ENCODE measurements at places on chromosomes 7 and 10.

- DNase-seq, result no peak
These were observed 320.6 kb downstream of the FRMD4A start for GRCh38 chr10:14010101-14010558.

- peak; percentile 61 for DNase-seq
These were observed 50.2 kb upstream of the GNA12 start for GRCh38 chr7:2894118-2894940.

GRCh38 chr10:89659143-89660131, 14.4 kb upstream of the PANK1 start:
- no peak for DNase-seq

- no peak for DNase-seq
These were observed 6.0 kb downstream of the GAD2 start for GRCh38 chr10:26222563-26222962.

DNA sequence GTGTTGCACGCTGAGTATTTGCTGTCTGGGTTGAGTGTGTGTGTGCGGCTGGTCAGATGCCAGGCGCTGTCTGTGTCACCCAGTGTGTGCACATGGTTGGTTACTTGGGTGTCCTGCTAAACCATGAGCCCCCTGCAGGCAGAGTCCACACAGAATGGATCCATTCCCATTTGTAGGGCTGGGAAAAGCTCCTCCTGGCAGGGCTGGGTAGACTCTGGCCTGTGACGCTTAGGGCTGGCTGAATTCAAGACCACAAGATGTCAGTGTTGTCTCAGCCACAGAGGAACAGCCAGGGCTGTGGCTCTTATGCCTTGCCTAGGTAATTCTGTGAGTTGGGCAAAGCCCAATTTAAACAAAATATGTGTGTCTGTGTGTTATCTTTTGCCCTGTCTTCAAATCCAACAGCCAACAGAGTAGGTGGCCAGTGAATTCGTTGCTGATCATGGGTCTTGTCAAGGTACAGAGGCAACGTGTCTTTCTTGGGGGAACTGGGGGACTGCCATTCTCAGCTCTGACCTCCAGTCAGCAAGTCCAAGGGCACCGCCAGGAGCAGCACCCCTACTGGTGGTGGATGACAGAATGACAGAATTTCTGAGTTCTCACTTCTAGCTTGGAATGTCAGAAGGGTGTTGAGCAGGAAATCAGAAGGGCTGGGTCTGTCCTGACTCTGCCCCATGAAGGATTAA, 285.1 kb downstream of the CCSER2 start:
- DNase-seq, result no peak

- DNase-seq, result no peak
These were observed 23.7 kb downstream of the XPNPEP1 start for GRCh38 chr10:109899356-109900331.

DNA sequence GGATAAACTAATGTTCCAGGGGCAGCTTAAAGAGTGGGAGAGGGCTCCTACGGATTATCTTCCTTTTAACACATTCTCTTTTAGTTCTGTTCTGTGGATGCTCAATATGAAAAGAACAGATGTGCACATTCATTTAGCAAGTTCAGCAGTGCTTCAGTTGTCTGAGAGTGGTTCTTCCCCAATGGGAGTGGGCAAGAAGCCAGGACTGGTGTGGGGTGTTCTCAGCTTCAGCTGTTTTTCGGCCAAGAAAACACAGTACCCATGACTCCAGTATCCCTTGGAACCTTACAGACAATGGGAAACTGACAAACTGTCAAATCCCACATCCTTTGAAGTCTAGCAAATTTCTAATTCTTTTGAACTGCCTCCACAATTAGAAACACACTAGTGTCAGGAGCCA, 71.5 kb upstream of the LRRC17 start:
- DNase-seq, result no peak

DNA sequence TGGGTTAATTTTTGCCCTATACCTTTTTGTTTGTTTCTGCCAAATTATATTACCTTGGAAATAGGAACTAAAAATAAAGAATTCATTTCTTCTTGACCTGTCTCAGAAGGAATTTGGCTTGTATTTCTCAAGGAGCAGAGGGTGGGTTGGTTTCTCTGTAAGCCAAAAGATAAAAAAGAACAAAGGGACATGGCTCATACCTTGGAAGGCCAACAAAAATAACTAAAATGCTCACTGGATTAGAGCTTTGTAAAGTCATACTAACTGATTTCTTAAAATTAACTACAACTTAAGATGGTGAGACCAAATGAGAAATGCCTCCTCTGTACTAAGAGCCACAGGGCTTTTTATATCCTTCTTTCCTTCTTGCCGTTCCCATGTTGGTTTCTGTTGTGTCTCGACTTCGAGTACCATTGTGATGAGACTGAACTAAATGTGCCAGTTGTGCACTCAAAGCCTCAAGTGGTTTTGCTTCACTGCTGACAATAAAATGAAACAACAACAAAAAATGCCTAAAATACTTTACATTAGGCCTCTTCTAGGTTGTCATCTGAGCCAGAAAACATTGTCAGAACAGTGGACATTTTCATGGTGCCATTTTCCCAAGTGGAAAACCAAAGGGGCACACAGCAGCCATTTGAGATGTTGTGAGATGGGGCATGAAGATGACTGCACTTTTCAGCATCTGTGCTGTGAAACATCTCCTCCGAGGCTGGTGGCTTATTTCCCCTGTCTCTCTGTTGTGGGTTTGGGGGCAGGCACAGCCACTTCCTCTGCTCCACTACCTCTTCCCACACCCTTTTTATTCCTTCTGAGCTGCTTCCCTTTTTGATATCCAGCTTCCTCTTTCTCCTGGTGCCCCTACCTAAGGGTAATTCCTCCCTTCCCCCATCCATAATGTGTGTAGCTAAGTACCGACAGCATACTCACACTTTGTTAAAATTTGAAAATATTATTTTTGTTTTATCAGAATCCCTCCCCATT, 51.8 kb upstream of the AGR3 start:
- DNase-seq, result no peak

DNA sequence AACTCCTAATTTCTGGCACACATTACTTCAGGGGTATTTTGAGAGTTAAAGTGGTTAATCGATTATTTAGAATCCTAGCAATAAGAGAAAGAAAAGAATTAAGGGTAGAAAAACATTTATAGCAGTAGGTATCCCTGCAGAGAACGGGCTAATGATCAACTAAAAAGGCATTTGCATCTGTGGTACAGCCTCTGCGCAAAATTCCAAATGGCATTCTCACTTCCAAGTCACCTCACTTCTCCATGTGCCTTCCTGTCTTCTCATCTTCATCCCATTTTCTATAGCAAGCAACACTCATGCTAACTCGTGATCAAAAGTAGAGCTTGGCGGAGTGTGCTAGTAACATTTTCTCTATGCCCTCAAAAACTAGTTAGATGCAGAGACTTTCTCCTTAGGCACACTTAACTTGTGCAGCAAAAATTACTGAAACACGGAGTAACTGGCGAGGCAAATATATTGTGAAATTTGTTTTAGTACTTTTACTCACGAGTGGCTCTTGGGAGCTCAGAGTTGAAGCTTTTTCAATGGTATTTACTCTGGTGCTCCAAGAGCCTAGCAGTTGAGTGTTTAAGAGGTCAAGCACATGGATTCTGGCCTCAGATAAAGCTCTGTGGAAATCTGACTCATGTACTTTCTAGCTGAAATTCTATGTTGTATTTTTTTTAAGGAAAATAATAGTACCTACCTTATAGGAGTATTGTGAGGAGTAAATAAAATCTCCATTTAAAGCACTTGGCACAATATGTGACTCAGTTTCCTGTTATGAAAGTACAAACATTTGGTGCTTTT, 65.1 kb downstream of the MET start:
- DNase-seq, result no peak

GRCh38 chr7:130152493-130153210, 52.6 kb downstream of the TMEM209 start:
- no peak for DNase-seq

DNA sequence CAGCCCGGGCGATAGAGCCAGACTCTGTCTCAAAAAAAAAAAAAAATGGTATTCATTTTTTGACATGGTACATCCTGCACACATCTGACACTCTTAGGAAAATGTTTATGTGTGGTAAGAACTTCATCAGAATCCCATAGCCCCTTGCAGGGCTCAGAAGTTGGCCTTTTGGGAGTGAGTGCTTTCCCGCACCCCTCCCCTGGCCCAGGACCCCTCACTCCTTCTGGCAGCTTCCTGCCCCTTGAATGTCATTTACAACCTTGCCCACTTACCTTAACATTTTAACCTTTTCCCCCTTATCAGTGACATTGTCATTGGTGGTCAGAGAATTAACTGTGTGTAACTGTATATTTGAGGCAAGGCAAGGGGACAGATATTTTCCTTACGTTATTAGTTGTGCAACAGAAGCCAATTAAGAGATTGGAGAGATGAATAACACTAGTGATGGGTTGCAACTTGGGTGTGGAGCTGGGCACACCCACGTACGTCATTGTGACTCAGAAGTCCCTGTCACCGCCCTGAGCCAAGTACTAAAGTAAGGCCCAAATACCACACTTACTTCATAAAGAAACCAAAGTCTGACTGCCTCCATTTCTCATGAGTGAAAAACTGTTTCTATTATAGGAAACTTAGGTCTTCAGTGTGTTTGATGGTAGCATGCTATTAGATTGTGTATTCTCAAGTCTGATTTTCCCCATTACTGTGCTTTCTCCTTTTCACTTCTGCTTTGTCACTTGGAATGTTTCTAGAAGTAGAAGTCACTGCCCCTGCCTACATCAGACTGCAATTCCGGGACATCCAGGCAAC, 31.6 kb downstream of the OGDH start:
- peak; percentile 49 for DNase-seq
